ENCODE measurements at places on chromosomes 12 and 14. TPM values are rescaled to one million over a fixed set of nuclear protein-coding genes. Genes with fewer than 3 reads are reported as not detected.

Gene RNASE4
- total RNA-seq: 23.2 TPM

Gene SYCP3
- not detected for total RNA-seq

Gene POTEG
- not detected for total RNA-seq

Gene KLRK1
- total RNA-seq: not detected

Gene TBC1D30
- total RNA-seq: 53.0 TPM

Gene PLCZ1
- total RNA-seq: not detected

Gene TCL1A
- not detected for total RNA-seq

Gene CLEC7A
- total RNA-seq: 6.0 TPM

Gene PLEKHD1
- not detected for total RNA-seq

Gene MYRFL
- total RNA-seq: not detected

Gene PRPH
- not detected for total RNA-seq

Gene SERPINA12
- not detected for total RNA-seq

Gene IL31
- total RNA-seq: not detected

Gene SLCO1B3
- not detected for total RNA-seq

Measured in ascending aorta (tissue), 2 donors.